HT-29 (cell line): ENCODE measurements at places on chromosomes 3 and 15. TPM values are rescaled to one million over a fixed set of nuclear protein-coding genes. Genes with fewer than 3 reads are reported as not detected.

GRCh38 chr15:49731187-49732099 lies 110.6 kb downstream of the DTWD1 start:
- DNase-seq: no peak

- DNase-seq: peak; percentile 19
Observed at GRCh38 chr3:180855364-180855763, 57.1 kb upstream of the FXR1 start.

DNA sequence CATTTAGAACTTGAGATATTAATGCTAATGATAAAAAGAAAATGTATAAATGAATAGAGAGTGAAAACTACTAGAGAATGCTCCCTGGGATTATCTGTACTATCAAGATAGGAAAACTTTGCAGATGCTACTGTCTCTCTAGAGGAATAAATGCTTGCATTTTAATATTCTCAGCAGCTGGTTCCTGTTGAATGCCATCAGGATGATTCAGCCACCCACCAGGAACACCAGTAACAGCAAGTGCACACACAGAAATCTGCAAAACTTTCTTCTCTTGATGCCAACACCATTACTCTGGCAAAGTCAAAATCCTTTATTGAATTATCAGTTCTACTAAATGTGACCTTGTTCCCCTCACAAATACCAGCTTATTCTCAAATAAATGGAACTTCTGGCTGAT lies 148.4 kb downstream of the TIGIT start:
- DNase-seq: no peak

DNA sequence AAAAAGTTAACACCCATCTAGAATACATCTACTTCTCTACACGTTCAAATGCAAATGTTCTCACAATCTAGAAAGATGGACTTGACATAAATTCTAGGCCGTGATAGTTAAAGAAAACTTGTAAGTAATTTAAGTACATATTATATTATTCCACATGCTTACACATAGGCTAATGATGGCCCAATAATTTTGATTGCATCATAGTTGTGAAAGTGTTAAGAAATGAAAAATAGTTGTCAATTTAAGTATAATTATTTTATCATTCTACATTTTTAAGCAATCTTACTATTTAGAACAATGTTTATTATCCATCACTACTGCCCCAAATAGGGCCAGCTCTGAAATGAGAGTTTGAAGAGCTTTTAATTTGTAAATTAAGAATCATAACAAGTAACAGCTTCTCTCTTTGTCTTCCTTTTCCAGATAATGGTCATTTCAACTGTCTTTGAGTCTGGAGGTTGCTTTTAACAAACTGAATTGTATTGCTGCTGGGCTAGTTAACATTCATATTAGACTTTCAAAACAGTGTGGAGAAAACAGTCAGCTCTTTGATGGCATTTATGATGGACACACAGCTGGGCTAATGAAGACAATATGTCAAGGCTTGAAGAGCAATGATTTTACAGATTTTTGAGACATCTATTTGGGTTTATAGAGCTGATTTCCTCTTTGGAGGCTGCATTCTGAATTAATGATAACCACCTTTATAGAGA lies 246.1 kb upstream of the KCNH8 start:
- DNase-seq: no peak

- no peak for DNase-seq
Observed at GRCh38 chr15:101433396-101433795, 56.1 kb downstream of the PCSK6 start.

- DNase-seq: peak; percentile 42
Observed at GRCh38 chr15:57017024-57017423, 98.6 kb downstream of the TCF12 start.

DNA sequence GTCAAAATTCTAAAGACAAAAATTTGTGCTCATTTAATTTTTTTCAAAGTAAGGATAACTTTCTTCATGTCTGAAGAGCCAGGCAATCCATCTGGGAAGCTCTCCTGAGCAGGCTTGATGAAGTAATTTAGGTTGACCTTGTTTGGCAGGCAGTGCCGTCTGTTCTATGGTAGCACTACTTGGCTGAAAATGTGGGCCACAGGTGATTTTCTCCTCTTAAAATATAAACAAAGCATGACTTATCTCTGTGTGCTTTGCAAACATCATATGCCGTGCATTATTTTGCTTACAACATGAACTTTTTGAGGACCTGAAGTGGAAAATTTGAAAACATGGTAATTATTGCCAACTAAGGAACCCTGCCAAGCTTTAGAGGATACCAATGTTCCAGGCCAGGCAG lies 143.2 kb downstream of the RAP2B start:
- DNase-seq: no peak

The CD276 gene
- 70.6 and 84.1 TPM in 2 replicates for total RNA-seq

- peak; percentile 26 for DNase-seq
Observed at GRCh38 chr15:67329984-67330733, 75.6 kb downstream of the IQCH start.

DNA sequence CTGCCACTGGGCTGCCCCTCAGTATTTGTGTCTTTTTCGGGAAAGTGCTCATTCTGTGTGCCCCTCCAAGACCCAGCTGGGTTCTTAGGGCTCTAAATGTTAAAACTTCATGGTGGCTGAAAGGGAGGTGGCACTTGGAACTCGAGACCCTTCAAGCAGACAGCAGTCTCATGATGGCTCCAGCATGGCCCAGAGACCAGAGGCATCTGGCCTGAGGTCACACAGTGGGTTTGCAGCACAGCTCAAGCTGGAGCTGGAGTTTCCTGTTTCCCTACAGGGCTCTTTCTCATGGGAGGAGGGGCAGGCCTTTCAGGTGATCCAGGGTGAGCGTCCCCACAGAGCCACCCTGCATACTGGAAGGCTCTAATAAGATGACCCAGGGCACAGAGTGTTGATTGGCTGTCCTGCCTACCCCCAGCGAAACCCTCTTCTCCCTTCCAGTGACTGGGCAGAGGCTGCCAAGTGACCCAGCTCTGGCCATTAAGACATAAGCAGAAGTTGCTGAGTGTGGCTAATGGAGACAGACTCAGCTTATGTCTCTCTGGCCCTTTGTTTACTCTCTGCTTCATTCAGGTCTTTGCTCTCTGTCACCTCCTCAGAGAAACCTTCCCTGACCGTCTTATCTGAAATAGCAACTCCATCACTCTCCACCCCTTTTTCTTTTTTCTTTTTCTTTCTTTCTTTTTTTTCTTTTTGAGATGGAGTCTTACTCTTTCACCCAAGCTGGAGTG lies 166.6 kb upstream of the SMAD3 start:
- no peak for DNase-seq

DNA sequence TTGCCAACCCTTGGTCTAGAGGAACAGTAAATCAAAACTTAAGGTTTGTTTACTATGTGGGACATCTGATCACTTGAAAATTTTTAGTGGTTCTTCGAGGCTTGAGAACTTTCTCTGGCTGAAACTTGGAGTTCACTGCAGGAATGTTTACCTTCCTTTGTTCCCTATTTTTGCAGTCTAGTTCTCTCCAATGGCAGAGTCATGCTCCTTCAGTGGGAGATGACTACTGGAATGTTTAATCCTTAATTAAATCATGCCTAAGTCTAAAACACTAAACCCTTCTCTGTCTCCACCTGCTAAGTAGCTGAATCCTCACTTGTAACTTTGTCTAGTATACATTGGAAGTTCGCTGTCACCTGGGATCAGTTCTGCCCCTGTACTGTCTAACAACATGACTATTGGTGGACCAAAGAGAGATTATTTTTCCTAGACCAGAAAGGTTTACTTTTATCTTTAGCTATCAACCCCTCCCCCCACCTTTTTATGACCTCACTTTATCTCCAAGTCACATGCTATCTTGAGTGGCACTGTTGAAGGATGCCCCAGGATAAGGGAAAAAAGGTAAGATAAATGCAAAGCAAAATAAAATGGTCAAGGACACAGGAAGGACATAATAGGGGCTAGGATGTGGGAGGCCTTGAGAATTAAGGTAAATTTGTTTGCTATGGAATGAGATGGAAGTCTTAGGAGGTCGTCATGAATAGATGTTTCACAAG lies 1.2 kb upstream of the ZNF609 start:
- DNase-seq: no peak

DNA sequence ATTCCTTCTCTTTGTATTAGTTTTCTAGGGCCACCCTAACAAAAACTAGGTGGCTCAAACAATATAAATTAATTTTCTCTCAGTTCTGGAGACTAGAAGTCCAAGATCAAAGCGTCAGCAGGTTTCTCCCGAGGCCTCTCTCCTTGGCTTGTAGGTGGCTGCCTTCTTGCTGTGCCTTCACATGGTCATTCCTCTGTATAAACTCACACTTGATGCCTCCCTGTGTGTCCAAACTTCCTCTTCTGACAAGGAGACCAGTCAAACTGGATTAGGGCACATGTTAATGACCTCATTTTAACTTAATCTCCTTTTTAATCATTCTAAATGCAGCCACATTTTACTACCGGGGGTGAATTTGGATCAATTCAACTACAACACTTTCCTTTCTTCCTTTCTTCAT lies 691.1 kb downstream of the DIPK2A start:
- no peak for DNase-seq

DNA sequence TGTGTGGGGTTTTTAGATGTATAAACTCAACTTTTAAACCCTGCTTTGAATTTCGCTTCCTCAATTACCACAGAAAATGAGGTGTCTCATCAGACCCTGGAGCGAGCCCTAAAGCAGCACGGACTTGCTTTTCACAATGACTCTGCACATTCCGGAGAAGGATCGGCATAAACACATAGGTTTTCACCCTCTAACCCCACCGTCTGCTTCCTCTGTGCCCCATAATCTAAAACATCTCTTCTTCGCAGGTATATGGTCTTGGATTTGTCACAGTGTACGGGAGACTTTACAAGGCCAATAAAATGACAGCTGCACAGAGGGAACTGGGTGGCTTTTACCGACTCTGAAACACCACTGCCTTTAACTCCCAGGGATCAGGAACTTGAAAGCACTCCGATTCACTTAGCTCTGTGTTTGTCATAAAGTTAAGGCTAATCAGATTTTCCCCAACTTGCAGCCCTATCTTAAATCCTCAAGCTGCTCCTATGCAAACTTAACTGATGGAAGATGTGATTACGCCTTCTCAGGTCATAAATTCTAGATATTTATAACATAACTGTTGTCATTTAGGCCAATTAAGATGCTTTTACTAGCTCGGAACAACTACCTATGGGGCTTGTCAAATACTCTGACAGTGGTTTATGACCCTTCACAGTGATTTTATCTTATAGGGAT lies 133.4 kb upstream of the WNT5A start:
- peak; percentile 17 for DNase-seq

DNA sequence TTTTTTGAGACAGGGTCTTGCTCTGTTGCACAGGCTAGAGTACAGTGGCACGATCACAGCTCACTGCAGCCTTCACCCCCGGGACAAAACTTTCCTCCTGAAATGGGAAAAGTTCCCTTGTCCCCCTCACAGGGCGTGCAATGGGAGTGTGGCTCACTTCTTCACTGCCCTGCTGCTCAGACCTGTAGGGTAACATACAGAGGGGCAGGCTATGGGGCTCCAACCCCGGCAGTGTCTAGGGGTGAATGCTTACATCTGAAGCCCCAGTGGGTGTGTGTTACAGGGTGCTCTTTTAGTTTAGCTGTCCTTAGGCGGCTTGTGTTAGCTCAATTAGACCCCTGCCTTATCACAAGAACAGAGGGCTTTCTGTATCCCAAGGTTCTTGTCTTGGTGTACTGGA lies 157.3 kb downstream of the RBPMS2 start:
- DNase-seq: no peak

- DNase-seq: no peak
Observed at GRCh38 chr3:57168151-57168550, 3.0 kb upstream of the IL17RD start.

- no peak for DNase-seq
Observed at GRCh38 chr15:40875991-40876730, 2.1 kb upstream of the RHOV start.

GRCh38 chr3:195388380-195388779 lies 54.4 kb downstream of the ACAP2 start:
- DNase-seq: peak; percentile 94
